Liver (tissue), 10 donors: ENCODE measurements at places on chromosomes 3 and 15.

DNA sequence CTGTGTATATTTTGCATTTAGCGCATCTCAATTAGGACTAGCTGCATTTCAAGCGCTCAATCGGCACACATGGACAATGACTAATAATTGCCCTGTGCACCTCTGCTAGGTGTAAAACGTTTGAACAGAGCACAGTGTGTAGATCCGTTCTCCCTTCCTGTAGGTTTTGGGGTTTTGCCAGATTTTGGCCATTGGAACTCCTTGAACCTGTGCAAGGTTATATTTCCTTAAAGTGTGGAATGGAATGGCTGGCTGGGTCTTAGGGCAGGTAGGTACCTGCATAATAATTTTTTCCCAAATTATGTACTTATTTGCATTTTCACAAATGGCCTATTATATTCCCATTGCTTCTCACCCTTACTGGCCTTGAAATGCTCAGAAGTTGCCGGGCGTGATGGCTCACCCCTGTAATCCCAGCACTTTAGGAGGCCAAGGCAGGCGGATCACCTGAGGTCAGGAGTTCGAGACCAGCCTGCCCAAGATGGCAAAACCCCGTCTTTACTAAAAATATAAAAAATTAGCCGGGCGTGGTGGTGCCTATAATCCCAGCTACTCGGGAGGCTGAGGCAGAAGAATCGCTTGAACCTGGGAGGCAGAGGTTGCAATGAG is 777 bp downstream of the RNU5B-1 start:
- no peak for DNase-seq

DNA sequence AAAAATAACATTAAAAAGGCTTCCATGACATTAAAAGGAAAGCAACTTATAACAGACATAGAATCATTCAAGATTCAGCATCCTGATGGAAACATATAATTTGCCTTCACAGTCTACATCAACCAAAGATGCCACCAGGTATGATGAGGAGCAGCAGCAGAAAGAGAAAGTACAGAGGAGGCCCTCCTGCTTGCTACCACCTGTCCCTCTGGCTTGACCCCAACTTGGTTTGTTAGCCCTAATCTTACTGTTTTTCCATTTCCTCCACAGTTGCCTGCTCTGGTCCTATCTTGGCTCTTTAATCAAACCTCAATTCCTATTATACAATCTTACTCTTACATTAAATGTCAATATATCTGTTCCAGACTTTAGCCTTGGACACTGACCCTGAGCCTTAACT is 171.3 kb downstream of the DPH6 start:
- DNase-seq: no peak

GRCh38 chr3:14616606-14617507 is 34.7 kb upstream of the CCDC174 start:
- no peak for DNase-seq

DNA sequence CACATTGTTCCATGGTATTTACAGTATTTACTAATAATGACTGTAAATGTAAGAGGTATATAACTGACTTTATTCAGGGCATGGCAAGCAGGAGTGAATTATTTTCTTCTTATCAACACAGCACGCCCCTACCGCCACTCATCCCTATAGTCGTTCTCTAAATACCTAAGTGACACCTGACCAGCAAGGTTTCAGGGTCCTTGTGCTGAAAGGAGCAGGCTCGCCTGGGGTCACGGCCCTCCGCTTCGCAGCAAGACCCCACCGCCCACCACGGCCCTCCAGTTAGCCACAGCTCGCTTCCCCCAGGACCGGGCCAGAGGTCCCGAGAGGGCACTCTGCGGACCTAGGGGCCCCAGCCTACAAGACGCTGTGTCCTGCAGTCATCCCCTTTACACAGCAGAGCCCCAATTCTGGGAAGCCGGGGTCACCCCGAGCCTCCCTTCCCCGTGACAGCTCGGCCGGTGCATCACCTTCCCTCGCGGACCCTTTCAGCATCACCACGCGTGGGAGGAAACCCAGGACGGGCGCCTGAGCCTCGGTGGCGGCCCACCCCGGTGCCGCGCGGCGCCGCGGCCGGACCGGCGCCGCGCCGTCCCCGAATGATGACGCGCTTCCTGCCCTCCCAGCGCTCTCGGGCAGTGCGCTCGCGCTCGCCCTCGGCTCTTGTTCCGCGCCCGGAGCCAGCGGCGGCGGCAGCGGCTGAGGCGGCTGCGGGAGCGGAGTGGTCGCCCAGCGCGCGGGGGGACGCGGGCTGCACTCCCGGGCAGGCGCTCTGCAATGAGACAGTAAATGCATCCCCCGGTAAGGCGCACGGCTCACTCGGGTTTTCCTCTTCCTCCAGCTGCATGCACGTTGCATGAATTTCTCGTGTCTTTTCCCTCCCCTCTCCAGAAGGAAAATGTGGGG is 225.1 kb upstream of the C2CD4B start:
- peak; percentile 79 for DNase-seq

GRCh38 chr3:44467241-44467640 is 10.2 kb downstream of the ZNF445 start:
- no peak for DNase-seq

DNA sequence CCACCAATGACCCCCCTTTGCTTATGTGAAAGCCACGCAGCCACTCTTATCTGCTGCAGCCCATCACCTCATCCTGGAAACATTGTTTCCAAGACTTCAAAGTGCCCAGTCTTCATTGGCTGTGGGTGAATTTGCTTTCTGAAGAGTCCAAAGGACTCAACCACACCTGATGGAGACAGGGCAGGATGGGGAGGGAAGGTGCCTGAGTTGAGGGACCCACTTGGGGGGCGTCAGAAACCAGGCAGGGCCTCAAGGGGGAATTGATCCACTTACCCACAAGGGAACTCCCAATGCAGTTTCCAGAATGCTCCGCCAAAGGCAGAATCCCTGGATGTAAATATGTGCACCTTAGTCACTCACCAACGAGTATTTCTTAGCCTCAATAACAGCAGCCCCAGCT is 147.9 kb upstream of the ATP2B2 start:
- DNase-seq: no peak

DNA sequence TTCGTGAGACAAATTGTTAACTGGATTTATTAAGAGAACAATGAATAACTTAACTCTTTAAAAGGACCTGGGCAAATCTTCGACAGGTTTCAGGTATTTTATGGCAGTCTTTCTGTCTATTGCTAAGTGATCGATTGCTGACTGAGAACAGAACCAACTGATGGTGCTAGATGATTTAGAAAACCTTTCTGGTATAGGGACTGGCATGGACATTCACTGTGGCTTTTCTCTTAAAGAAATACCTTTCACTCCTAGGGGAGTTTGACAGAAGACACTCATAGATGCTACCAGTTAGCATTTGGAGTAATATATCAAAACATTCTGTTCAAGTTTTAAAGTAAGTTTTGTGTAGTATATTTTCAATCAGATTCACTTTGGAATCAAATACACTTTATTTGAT is 654 bp downstream of the PPARG start:
- no peak for DNase-seq

DNA sequence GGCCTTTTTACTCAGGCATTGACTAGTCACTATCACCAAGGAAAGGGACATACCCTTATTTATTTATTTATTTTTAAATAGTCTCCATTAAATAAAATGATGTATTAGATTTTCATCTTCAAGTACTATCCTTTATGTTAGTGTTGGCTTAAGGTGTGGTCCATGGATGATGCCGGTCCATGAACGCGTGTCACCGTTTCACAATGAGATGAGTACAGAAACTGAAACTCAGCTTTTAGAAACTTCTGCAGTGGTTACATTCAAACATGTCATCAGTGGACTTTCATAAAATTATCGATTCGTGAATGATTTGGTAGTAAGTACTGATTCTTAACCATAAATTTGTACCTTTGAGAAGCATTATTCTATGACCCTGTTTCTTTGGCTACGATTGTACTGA is 166.6 kb downstream of the SATB1 start:
- DNase-seq: no peak

- no peak for DNase-seq
Observed at GRCh38 chr3:141383555-141384129, 15.3 kb downstream of the ZBTB38 start.

DNA sequence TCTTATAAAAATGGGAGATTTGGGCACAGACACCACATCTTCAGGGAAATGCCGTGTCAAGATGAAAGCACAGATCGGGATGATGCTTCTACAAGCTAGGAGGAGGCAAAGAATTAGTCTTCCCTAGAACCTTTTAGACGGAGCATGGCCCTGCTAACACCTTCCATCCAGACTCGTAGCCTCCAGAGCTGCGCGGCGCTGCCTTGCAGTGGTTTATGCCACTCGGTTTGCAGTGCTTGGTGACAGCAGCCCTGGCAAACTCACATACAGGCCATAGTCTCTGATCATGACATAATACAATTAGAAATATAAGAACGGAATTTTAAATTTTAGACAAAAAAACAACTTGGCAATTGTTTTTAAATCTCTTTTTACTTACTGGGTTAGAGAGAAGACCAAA is 37.1 kb upstream of the SLC41A3 start:
- DNase-seq: no peak

DNA sequence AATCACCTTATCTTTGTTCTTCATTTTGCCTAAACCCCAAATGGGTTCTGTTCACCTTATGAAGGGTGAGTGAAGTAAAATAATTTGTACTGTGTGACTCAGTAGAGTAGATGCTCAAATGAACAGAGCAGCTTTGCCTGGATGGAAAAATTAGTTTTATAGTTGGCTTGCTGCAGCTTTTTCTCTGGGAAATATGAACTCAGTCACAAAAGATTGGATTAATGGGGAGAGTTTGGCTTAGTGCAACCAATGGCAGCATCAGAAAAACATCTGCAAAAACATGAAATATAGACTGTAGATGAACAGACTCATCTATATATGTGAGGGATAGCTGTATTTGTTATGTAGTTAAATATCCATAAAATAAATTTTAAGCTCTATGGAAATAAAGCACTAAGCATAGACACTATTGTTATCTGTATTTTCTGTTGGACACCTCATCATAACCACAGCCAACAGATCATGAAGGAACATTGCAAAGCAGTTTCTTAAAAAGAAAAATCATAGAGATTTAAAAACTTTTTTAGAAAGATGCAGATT is 181.3 kb downstream of the ECT2 start:
- DNase-seq: no peak

DNA sequence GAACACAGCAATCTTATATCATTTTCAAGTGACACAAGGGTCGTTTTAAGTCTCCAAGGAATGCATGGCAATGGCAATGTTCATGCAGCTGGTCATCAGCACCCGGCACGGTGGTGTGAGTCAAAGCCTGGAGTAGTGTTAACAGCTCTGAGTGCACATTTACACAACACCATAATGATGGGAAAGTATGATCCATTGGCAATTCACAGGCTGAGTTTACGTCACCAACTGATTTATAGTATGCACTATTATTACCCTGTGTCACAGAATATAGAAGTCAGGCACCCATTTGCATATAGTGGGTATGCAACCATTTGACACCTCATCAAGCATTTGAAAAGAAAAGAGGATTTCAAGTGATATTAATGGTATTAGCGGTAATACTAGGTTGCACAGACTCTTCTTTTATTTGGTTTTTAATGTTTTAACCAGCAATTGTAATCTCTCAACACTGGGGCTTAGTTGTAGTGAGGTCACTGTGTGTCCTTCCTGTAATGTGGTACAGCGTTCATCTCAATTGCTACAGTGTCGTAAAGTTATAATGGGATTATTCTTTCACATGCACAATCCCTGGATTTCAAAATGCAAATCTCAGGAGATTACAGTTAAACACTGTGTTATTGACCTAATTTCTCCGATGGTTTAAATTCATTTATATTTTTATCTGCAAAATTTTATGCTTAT is 113.8 kb downstream of the C3orf38 start:
- DNase-seq: no peak

- no peak for DNase-seq
Observed at GRCh38 chr3:177589911-177590381, 392.7 kb upstream of the TBL1XR1 start.

- no peak for DNase-seq
Observed at GRCh38 chr3:25679642-25680302, 15.1 kb upstream of the TOP2B start.

DNA sequence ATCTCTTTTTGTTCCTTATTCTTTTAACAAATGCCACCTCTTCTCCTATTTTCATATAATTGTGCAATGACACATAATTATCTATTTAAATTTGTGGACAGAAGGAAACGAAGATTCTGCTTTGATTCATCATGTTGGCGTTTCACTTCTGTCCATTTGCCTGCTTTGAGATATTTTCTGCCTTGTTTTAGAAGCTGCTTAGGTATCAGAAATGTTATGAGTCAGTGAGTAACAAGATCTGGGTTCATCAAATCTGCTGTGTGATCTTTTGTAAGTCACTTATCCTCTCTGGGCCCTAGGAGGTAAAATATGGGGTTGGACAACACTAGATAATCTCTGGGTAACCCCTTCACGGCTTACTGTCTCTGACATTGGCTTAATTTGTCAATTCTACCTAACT is 7.3 kb upstream of the MINDY4B start:
- no peak for DNase-seq

- DNase-seq: no peak
Observed at GRCh38 chr3:36945333-36945980, 603 bp upstream of the TRANK1 start.

GRCh38 chr3:52507359-52507758 is 12.2 kb downstream of the STAB1 start:
- DNase-seq: no peak

DNA sequence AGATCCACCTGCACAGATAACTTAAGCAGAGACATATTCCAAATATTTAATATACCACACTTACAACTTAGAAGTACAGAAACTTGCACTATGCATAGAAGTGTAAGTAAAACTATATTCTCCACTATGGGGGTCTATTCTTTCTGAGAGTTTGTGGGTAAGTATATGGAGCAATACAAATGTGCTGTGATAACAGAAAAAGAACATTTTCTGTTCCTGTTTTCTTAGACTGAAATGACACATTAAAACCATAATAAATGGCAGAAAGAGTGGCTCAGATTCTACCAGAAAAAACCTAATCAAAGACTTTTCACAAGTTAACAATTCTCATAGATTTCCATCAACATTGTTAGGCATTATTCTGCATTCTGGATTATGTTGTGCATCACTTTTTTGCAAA is 96.6 kb upstream of the WNT7A start:
- no peak for DNase-seq

GRCh38 chr15:54280726-54281125 is 302.5 kb downstream of the UNC13C start:
- DNase-seq: no peak

DNA sequence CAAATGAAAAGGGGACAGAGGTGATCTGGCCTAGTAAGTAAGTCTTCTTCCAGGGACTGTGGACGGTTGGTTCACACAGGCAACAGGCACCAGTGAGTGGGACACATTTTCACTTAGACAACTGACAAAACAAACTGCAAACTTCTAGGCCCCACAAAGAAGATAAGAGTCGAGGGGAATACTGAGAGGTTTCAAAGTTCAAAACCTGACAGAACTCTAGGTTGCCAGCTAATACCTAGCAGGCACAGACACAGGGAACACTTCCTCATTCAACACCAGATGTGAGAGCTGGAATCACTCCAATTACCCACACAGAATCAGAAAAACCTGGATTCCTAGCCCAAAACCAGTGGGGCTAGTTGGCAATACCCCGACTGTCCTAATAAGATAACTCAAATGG is 621.7 kb downstream of the ZPLD1 start:
- no peak for DNase-seq

GRCh38 chr15:76147906-76148570 is 88.3 kb downstream of the TMEM266 start:
- DNase-seq: peak; percentile 73
